Stimulated activated CD8-positive, alpha-beta memory T cell treated with anti-CD3 and anti-CD28 coated beads, Interleukin-12 subunit alpha, Interleukin-12 subunit beta, amount 100 ng/mL, for 4 hours (primary cell): ENCODE measurements at places on chromosomes 6 and 20.

DNA sequence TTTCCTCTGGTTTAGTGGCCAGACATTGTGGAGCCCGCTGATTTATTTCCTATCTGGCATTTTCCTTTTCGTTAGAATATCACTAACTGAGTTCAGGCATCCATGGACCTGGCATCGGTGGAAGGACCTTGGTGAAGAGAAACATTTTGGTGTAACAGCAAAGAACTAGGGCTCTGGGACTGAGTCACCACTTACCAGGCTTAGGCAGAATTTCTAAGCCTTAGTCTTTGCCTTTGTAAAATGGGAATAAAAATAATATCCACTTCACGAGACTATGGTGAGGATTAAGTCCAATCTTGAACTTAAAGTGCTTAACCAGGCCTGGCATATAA, 42.0 kb upstream of the ENPP1 start:
- no peak for DNase-seq

DNA sequence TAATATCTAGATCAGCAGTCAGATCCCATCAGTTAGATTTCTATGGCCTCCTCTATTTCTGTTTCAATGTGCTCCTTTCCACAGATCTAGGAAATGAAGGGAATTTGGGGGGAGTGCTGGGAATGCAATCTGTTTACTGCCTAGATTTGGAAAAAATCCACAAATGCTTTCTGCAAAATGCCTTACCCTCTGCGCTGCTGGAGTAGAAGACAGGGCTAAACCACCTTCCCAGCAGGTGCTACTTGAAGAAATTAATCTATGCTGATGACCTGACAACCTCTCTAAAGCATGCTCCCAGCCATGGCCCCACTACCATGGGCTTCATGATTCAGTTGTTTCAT, 46.2 kb downstream of the LY86 start:
- DNase-seq, result no peak

- DNase-seq, result no peak
These were observed 515.3 kb downstream of the TENT5A start for GRCh38 chr6:81237226-81237625.

DNA sequence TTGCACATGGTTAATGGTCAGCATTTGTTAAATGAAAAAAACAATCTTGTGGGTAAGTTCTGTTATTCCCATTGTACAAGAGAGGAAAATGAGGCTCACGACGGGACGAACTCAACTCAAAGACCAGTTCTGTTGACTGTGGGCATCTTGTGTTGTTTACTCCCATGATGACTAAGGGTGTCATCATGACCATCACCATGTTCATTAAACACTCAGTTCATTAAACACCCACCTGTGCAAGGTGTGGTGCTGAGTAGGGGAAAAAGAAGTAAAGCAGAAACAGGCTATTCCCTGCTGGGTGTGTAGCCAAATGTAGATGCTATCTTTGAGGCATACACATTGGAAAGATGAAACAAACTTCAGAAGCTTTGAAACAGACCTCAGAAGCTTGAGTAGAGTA, 4.5 kb downstream of the CHMP4B start:
- DNase-seq, result no peak

GRCh38 chr20:13870170-13870748, 85.4 kb downstream of the NDUFAF5 start:
- no peak for DNase-seq

DNA sequence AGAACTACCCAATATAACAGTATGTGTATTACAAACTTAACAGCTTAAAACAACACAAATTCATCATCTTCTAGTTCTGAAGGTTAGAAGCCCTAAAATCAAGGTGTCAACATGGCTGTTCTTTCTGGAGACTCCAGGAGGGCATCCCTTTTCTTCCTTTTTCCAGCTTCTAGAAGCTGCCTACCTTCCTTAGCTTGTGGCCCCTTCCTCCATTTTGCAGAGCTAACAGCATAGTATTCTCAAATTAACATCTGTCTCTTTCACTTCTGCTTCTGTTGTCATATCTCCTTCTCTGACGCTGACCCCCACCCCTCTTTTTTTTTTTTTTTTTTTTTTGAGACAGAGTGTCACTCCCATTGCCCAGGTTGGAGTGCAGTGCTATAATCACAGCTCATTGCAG, 52.8 kb upstream of the AKIRIN2 start:
- DNase-seq, result no peak

- no peak for DNase-seq
These were observed 1.2 kb downstream of the FOXA2 start for GRCh38 chr20:22582964-22583772.

DNA sequence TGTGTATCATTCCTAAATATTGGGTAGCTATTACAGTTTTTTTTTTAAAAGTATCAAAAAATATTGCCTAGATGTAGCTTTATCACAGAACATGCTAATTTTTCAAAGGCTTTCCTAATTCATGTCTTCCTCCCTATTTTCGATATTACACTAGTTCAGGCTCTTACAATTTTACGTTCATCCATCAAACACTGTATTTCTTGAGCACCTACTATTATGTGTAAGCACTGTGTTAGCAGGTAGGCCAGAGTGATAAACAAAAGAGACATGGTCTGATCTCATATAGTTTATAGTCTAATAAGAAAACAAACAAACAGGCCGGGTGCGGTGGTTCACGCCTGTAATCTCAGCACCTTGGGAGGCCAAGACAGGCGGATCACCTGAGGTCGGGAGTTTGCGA, 69.5 kb downstream of the FAM217A start:
- DNase-seq, result no peak

DNA sequence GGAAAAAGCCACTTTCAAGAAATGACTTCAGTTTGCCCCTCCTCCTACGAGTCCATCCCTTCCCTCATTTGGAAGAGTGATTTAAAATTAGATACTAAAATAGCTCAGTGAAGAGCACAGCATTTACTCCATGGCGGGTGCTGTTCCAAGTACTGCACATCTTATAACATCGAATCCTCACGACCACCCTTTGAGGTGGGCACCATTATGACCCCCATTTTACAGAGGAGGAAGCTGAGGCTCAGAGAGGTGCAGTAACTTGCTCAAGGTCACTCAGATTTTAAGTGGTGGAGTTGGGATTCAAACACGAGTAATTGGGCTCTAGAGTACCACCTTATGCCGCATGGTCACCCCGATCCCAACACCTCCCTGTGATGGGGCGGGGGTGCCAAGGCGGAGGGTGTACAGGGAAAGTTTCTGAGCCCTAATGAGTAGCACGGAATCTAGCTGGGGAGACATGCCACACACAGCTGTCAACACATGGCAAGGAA, 25.5 kb downstream of the TTBK1 start:
- DNase-seq, result no peak

- no peak for DNase-seq
These were observed 537 bp upstream of the GABBR1 start for GRCh38 chr6:29633534-29633905.

DNA sequence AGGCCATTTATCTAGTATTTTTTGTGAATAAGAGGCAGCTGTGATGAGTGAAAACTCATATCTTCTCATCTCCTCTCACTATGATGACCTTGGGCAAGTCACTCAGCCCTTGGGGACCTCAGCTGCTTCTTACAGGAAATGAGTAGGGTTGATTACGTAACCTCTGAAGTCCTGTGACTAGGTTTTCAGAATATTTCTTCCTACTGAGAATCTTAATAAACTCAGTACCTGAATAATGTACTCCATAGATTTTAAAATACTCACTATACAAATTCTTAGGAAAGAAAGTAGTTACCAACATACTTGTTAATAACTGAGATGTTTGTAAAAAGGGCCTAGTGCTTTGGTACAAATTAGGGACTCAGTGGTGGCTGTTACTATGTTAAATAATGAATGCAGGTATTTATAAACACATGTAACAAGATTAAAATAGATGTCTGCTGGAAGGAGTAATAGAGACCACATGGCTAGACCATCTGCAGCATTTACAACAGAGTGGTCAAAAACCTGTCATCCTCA, 60.9 kb downstream of the RPRD1B start:
- DNase-seq, result no peak

- DNase-seq, result no peak
These were observed 18.9 kb downstream of the MKKS start for GRCh38 chr20:10415013-10415650.

GRCh38 chr20:63830841-63831588, at the start of gene ZBTB46:
Gene ZBTB46 (minus strand): TSS chr20:63831264. CDS start chr20:63790757, 40,507 bp downstream.
- DNase-seq, result no peak

DNA sequence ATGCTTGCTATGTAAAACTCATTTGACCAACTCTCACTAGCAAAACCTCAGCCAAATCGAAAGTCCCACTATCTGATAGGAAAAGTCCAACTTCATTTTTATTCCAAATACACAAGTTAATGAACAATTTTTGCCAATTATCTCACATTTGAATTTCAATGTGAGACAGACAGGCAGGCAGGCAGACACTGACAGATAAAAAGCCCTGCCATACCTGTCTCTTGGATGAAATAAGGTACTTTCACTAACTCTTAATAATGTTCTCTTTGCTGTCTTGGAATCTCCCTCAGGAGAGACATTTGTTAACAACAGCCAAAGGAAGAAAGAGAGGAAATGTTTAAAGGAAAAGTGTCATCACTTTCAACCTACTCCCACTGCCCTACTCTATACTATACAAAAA, 82.0 kb downstream of the RNGTT start:
- no peak for DNase-seq

- no peak for DNase-seq
These were observed 323.0 kb upstream of the JARID2 start for GRCh38 chr6:14922706-14923460.

DNA sequence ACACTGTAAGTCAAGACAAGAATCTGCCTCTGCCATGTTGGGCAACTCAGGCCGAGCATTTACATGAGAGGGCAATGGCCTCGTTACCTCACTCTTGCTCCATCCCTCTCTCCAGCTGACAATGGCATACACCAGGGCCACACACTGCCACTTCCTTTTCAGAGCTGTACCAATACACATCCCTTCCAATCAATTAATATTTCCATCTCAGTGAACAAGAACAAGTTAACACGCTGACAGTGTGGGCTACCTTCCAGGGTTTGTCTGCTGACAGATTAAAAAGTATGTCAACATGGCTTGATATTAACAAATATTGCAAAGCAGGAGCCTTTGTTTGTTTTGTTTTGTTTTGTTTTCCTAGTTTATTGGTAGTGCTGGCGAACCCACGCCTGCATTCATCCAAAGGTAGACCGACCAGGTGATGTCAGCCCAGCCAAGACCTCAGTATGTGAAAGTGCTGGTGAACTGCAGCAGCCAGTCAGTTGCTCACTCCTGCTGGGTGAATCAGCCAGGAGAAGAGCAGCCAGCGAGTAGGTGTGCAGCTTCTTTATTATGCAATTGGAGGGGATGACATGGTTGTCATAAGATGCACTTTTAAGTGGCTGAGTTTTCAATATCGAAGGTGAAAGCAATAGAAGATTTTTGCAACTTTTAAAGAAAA, 487.3 kb upstream of the JARID2 start:
- no peak for DNase-seq

DNA sequence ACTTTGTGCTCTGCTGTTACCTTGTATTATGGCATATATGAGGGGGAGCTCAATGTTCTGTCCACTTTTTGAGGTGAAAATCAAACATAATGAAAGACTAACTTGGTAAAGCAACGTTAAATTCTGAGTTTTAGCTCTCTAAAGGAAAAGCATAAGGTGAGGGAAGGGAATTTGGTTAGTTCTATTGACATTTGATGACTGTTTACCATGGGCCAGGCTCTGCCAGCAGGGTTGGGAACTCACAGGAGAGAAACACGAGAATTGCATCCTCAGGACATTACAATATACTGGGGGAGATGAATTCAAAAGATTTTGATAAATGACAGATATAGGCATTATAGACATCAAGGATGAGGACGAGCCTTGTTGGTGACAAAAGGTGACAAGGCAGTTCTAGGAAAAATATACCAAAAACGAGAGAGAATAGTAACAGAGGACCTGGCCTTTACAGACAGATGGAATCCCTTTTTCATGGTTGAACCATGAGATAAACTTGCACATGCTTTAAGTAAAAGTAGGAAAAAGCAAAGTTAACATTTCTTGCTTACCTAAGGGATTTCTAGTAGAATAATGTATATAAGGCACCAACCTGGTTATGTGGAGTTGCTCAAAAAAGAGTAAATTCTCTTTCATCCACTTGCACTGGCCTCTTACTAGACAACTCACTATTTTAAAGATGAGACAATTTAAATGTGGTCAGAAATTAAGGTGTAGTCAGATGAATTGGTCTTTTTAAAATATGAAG, 191.4 kb downstream of the NKAIN2 start:
- no peak for DNase-seq

GRCh38 chr6:133969921-133970295, 16.9 kb downstream of the TBPL1 start:
- DNase-seq, result no peak

GRCh38 chr6:33273129-33273923, 1.5 kb downstream of the RPS18 start:
- no peak for DNase-seq

DNA sequence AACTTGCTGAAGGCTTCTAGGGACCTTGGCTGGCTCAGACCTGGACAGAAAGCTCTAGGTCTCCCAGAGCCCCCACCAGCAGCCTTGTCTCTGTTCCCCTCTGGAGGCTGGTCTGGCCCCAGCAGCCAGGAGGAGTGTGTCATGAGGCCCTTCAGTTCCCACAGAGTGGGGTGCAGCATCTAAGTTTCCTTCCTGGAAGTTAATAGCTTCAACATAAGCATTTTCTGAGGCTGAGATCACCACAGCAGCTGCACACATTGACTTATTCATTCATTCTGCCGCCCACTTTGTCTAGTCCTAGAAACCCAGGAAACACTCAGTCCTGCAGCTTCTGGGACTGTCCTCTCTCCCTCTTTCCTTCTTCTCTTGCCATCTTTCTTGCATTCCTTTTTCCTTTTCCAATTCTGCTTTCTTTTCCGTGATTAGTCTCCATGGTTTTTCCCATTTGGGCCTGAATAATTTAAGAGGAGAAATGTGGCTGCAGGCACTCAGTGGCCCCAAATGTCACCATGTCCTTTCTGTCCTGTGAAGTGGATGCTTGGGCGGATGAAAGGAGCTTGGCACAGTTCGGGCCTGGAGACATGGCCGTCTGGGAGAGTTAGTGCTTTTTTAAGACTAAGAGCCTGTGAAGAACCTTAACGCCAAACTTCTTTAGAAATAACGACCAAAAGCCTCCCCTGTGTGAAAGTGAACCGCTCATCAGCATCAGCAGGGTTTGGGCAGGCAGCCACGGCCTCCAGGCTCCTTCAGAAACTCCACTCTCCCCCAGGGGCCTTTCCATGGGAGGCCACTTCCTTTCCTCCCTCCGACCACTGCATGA, 31.0 kb upstream of the PCMTD2 start:
- no peak for DNase-seq
